Thymus (tissue), 14 donors: ENCODE measurements at places on chromosomes 4 and X. TPM values are rescaled to one million over a fixed set of nuclear protein-coding genes. Genes with fewer than 3 reads are reported as not detected.

IL15 gene
- 9.1 TPM for total RNA-seq

USP17L26 gene
- total RNA-seq = not detected

PDGFRA gene
- 10.0 TPM for total RNA-seq

MTHFD2L gene
- 33.8 TPM for total RNA-seq

STATH gene
- 1.3 TPM for total RNA-seq

PAGE2B gene
- total RNA-seq = 0.14 TPM

CLGN gene
- total RNA-seq = 4.2 TPM

MAMLD1 gene
- total RNA-seq = 0.42 TPM

RGN gene
- total RNA-seq = 0.28 TPM

FUNDC1 gene
- total RNA-seq = 23.0 TPM

SATL1 gene
- total RNA-seq = 0.09 TPM

SAGE1 gene
- not detected for total RNA-seq

MAGEE1 gene
- 0.85 TPM for total RNA-seq

TRIML2 gene
- total RNA-seq = 0.05 TPM
